ENCODE measurements at places on chromosomes 13 and 19. TPM values are rescaled to one million over a fixed set of nuclear protein-coding genes. Genes with fewer than 3 reads are reported as not detected.

ZNF823 gene
- total RNA-seq: 9.1 TPM

- ATAC-seq: no peak
Observed at GRCh38 chr19:3604987-3605343, 1.7 kb downstream of the TBXA2R start.

- ATAC-seq: peak; percentile 60
Observed at GRCh38 chr19:11180346-11180745, 17.0 kb downstream of the KANK2 start.

DNA sequence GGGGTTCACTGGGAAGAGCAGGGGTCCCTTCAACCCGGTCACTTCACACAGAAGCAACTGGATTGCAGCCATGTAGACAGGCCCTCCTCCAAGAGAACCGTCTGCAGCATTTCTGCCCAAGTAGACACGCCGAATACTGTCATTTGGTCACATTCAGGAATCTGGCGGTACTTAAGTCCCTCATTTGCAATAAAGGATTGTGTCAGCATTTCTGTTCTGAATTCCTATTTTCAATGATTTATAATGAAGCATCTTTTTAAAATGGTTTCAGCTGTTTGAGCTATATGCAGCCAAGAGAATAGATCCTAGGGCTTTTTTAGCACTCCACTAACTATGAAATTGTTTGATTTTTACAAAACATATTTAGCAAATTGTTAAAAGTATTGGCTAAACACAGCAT is 143.5 kb upstream of the SOX1 start:
- no peak for ATAC-seq

DNA sequence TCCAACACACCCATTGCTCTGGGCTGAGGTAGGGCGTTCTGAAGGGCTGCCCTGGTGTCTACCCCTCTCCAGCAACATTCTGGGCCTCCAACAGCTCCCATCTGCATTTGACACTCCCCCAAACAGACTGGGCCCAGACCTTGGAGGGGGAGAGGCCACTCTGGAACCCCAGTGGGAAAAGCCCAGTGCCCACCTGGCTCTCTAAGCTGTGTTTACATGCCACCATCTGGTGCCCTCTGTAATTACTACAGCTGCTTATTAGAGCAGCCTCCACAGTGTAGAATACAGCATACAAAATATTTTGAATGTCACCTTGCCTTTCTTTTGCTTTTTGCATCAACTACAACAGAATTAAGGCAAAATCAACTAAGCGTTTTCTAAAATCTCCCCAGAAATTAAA is 35.8 kb upstream of the TM9SF2 start:
- ATAC-seq: no peak

- ATAC-seq: no peak
Observed at GRCh38 chr13:100440751-100441425, 147.7 kb downstream of the GGACT start.

PLEKHA4 gene
- 11.4 TPM for total RNA-seq

DNA sequence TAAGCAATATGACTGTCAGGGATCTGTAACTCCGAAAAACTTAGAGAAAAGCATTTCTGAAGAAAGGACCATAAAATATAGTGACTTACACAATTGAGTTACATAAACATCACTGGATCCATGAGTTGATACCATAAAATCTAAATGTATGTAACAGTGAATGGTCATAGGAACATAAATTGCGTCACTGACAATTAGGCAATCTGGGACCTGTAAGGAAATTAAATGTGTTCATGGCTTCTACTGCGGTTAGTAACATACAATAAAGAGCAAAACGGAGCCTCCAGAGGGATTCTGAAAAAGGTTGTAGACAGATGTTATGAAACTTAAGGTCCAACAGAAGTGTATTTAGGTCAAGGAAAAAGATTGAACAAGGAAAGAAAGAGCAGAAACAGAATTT is 27.1 kb downstream of the POU4F1 start:
- no peak for ATAC-seq

DNA sequence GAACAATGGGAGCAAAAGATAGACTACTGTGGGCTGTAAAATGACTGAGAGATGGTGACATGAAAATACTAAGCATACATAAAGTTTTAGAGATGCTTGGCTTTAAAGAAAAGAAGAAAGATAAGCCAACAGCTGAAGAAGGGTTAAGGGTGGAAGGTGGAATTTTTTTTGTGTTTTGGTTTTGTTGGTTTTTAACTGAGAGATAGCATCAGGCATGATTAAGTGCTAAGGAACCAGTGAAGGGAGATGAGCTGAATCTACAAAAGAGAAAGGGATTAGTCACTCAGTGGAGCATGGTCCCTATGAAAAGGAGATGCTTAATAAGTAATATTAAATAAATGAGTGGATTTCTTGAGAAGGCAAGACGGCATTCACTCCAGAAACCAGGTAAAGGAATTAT is 12.5 kb upstream of the TBC1D4 start:
- ATAC-seq: no peak

SIGLECL1 gene
- not detected for total RNA-seq

CGB5 gene
- not detected for total RNA-seq

SHC2 gene
- 14.7 TPM for total RNA-seq

DNA sequence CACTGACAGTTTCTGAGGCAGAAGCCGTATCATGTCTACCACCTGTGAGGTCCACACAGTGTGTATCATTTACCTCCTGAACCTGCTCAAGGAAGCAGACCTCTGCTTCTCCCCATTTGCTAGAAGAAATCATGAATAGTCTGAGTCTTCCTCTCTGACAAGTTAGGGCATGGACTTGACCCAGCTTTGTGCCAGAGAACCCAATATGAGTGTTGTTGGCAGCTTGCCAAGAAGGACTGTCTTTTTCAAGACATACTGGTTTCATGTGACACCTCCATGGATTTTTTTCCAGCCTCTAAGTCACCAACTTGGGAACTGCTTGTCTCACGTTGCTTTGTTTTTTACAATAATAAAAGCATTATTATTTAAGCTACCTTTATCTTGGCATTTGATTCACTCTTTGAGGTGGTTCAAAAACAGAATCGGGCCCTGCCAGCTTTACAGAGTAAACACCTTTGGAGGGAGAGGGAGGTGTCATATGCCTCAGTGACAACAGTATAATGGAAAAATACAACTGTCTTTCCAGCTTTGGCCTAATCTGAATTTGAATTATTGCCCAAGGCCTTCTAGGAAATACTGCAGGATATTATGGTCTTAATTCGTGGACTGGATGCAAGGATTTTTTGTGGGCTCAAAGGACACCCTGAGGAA is 9.6 kb downstream of the ZNF211 start:
- ATAC-seq: no peak

- no peak for ATAC-seq
Observed at GRCh38 chr13:100245104-100245503, 156.2 kb downstream of the PCCA start.

TSPAN16 gene
- total RNA-seq: not detected

GRCh38 chr19:40692212-40692551 is 1.7 kb upstream of the NUMBL start:
- ATAC-seq: no peak

DNA sequence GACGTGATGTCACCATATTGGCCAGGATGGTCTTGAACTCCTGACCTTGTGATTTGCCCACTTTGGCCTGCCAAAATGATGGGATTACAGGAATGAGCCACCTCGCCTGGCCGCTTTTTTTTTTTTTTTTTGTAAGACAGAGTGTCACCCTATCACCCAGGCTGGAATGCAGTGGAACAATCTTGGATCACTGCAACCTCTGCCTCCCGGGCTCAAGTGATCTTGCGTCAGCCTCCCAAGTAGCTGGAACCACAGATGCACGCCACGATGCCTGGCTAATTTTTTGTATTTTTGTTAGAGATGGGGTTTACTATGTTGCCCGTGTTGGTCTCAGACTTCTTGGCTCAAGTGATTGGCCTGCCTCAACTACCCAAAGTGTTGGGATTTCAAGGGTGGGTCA is 28.9 kb upstream of the ZNF808 start:
- ATAC-seq: no peak

ZNF534 gene
- total RNA-seq: 0.66 TPM

SLC25A15 gene
- 2.2 TPM for total RNA-seq

DNA sequence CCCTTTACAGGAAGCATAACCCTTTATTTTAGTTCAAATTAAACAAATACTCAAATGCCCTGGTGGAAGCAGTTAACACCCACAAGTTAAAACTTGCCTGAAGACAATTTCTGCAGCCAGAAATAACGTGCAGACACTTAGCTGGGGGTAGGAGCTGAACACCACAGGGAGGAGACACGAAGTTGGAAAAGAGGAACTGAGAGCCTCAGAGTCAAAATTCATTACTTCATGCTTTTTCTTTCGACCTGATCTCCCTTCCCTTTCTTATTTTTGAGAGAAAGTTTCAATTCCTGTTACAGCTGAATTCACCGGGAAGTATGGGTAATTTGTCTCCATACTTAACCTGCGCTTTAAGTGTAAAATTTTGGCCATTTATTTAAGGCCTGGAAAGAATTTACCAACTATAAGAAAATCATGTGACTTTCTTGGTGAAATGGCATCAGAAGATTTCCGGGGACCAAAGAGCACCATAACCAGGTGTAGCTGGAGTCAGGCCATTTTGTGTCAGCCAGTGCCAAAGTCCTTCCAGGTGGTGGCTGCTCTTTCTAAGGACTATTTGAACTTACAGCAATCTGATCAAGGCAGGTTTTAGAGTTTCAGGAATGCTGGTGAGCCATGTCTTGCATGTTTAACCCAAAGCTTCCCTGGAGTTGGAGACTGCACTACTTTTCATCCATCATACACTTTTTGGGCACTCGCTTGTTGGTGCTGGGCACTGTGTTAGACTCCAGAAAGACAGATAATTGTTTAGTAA is 46.5 kb upstream of the RCBTB2 start:
- ATAC-seq: peak; percentile 55

GRCh38 chr13:111303559-111303958 is 16.9 kb upstream of the TEX29 start:
- ATAC-seq: no peak

GRCh38 chr13:31908696-31909411 is 122.7 kb upstream of the FRY start:
- ATAC-seq: no peak
